ENCODE measurements at places on chromosomes 4 and X.

- DNase-seq: no peak
Observed at GRCh38 chrX:134908356-134908755, 82.4 kb upstream of the SMIM10 start.

- DNase-seq: no peak
Observed at GRCh38 chr4:115294717-115295116, 181.3 kb upstream of the NDST4 start.

- no peak for DNase-seq
Observed at GRCh38 chr4:158316264-158316663, 106.0 kb downstream of the TMEM144 start.

GRCh38 chrX:39384996-39385395 lies 583.7 kb downstream of the MID1IP1 start:
- no peak for DNase-seq

GRCh38 chr4:183370786-183371185 lies 48.6 kb upstream of the CLDN24 start:
- no peak for DNase-seq

DNA sequence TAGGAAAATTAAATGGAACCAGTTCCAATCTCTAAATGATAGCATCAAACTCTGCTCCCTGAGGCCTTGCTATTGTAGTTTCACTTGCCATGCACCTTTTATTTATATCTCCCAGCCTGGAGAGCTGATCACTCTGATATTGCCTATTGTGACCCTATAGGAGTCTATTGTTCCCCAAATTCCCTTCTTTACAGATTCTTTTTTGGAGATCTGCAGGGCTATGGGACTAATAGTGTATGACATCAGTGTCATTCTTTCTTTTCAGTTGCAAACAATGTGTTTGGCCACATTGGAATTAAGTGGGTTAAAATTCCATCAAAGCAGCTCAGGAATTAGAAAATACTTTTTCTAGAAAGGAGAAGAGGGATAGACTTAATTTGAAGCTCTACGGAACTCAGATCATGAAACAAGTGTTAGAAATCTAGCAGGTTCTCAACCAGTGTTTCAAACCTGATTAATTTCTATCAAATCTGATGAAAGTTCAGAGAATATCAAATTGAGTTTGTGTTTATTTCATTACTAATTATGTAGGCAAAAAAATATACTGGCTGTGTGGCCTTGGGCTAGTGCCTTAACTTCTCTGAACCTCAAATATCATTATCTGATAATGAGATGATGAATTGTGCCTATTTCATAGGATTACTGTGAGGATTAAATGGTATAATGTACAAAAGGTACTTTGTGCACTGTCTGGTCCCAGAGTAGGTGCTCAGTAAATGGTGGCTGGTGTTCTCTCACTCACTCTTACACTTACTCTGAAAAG lies 71.4 kb downstream of the COL4A6 start:
- DNase-seq: no peak

- DNase-seq: no peak
Observed at GRCh38 chr4:17642398-17642783, 27.9 kb downstream of the MED28 start.

- no peak for DNase-seq
Observed at GRCh38 chr4:19455850-19456602, 795.7 kb upstream of the SLIT2 start.

- no peak for DNase-seq
Observed at GRCh38 chr4:95910749-95911148, 70.9 kb downstream of the PDHA2 start.

DNA sequence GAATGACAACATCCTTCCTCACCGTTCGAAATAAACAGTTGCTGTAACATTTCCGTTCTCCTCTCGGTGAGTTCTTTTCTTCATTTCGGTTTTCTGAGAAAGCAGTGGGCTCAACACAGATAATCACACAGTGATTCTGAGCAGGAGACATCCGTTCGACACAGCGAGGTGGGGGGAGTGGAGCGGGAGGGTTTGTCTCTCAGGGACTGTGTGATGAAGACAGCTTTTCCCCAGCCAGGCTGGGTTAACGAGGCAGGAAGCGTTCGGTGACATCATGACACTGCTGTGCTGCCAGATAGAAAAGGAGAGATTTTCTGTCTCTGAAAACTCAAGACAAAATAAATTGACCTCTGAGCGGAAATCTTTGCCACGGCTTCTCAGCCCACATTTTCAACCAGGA lies 119.3 kb downstream of the CRLF2 start:
- DNase-seq: no peak

DNA sequence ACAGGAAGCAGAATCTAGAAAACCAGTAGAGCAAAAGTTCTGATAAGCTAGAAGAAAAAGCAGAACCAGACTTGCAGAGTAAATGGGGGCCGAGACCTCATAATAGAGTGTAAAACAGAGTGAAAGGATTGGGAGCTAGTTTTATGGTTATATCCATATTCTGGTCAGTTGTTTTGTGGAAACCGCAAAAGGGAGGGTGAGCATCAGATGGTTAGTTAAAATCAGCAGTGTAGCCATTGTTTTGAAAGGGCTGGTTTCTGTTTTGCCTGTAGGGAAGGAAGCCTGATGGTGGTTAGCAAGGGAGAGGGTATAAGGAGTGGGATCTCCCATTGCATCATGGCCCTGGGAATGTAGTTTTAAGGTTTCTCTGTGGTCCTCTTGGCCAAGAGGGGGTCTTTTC lies 17.2 kb upstream of the CCNI start:
- DNase-seq: peak; percentile 60

GRCh38 chr4:18578307-18578706 lies 556.8 kb upstream of the LCORL start:
- no peak for DNase-seq

DNA sequence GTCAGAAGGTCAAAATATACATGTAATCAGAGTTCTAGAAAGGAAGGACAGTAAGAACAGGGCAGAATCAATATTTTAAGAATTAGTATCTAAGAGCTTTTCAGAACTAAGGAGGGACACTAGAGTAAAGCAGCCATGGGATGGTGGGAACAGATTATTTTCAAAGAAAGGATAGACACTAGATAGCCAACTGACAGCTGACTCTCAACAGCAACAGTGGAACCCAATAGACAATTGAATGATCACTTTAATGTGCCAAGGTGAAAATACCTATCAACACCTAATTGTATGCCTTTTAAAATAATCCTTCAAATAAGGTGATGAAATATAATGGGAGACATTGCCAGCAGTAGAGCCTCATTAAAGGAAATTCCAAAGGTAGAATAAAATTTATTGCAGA lies 26.5 kb upstream of the CCDC160 start:
- no peak for DNase-seq

- no peak for DNase-seq
Observed at GRCh38 chr4:169795585-169795984, 37.8 kb upstream of the HPF1 start.

GRCh38 chr4:167196344-167197012 lies 37.8 kb downstream of the SPOCK3 start:
- DNase-seq: no peak

DNA sequence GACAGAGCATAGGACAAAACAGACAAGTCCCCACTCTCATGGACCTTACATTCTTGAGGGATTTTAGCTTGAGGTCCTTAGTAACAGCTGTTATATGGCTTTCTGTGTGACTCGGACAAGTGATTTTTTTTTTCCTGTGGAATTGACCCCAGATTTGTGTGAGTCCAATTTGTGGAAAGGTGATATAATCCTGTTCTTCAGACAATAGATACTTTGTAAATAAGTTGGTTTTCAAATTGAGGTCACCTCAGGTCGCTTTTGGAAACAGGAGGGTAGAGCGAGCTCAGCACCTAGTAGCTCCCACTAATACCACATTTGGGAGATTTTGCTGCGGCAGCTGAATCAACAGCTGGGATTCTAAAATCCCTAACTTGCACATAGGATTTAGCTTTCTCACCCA lies 1008.8 kb downstream of the ADGRL3 start:
- no peak for DNase-seq

DNA sequence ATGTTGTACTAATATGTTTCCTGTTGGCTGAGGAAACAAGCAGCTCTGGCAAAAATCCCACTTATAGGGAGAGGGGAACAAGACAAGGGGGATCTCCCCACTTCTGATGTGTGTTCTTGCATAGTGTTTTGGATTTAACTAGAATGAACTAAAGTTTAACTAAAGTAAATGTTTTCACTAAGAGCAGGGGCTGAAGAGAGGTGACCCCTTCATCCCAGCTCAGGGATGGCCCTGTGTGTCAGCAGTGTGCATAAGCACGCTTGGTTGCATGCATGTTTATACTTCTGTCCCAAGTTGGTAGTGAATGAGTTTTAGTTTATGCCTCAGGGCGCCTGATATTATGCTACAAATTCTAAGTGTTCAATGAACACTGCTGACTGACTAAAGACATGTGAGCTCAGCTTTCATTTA lies 169.4 kb downstream of the MGST2 start:
- DNase-seq: no peak

- DNase-seq: no peak
Observed at GRCh38 chr4:77344001-77344400, 187.0 kb downstream of the CCNG2 start.
